ENCODE measurements at places on chromosomes 1 and 21. TPM values are rescaled to one million over a fixed set of nuclear protein-coding genes. Genes with fewer than 3 reads are reported as not detected.

- no peak overlapping the region for H3K27ac ChIP-seq
- no peaks in the 10 kb centered on the region for H3K4me1 ChIP-seq
- no peak overlapping the region for H3K4me3 ChIP-seq
- no peaks in the 10 kb centered on the region for H3K36me3 ChIP-seq
Measured at GRCh38 chr1:191162762-191163161, 685.1 kb upstream of the BRINP3 start.

DNA sequence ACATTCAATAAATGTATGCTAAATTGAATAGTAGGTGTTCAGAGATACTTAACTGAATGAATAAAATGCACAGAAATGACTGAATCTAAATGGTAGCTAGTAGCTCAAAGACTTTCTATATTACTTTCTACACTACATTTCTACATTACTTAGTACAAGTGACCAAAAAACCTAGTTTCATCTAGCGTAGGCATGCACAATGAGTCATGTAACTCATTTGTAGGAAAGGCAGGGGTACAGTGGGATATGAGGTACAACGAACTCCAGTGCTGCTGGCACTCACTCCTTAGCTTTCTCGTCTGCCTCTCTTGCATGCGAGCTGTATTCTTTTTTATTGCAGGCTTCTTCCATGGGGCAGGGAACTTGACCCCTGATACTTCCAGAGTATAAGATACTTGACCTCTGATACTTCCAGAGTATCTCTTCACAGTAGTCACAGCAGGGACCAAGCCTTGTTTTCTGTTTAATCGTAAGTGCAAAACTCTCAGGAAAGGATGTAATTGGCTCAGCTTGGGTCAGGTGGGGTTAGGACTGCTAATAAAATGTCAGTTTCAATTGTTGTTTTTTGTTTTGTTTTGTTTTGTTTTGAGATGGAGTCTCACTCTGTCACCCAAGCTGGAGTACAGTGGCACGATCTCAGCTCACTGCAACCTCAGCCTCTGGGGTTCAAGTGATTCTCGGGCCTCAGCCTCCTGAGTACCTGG is 4.9 kb upstream of the ATP2B4 start:
- H3K4me3 ChIP-seq: no peak overlapping the region
- H3K4me1 ChIP-seq: peaks cover 64% of the 10 kb centered on the region
- no peaks in the 10 kb centered on the region for H3K36me3 ChIP-seq
- H3K27ac ChIP-seq: no peak overlapping the region
- no peaks in the 10 kb centered on the region for H3K27me3 ChIP-seq
- no peak for DNase-seq

- no peak overlapping the region for H3K27ac ChIP-seq
- no peaks in the 10 kb centered on the region for H3K27me3 ChIP-seq
- no peak overlapping the region for H3K4me3 ChIP-seq
- peaks cover 5% of the 10 kb centered on the region for H3K4me1 ChIP-seq
Measured at GRCh38 chr1:46675549-46676314, 4.1 kb downstream of the TEX38 start.

DNA sequence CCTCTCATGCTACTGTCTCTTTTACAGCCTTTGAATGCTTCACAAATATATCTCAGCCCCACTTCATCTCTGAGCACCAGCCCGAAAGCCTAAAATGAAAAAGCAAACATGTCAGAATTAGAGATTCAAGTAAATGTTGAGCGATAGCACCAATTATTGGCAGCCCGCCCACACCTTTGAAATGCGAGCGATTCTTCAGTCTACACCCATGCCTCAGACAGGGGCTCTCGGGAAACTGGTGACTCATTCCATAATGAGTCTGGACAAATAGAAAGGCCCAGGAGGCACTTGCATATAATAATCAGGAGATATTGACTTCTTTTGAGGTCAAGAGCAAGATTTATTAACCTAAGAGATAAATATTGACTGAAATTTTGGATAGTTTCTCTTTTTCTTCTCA is 487.3 kb upstream of the PTBP2 start:
- DNase-seq: no peak
- H3K4me1 ChIP-seq: no peaks in the 10 kb centered on the region
- H3K36me3 ChIP-seq: no peaks in the 10 kb centered on the region
- no peak overlapping the region for H3K4me3 ChIP-seq
- no peak overlapping the region for H3K27ac ChIP-seq

DNA sequence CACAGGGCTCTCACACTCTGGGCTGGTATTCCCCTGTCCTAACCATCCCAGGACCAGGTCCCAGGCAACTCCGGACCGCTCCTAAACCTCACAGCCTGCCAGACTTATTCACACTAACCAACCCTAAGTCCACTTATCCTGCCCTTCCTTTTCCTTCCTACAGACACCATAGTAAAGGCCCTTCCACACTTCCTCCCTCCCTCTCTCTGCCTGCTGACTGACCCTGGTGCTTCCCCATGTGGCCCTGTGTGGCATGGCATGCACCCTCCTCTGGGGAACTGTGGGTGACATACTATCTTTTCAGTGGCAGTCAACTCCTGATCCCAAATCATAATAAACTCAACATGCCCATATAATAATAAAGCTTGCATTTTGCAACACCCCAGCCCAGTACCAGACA is 155.1 kb upstream of the DNAH14 start:
- H3K36me3 ChIP-seq: no peaks in the 10 kb centered on the region
- peaks cover 21% of the 10 kb centered on the region for H3K4me1 ChIP-seq
- no peaks in the 10 kb centered on the region for H3K27me3 ChIP-seq
- no peak overlapping the region for H3K4me3 ChIP-seq
- H3K27ac ChIP-seq: no peak overlapping the region

DNA sequence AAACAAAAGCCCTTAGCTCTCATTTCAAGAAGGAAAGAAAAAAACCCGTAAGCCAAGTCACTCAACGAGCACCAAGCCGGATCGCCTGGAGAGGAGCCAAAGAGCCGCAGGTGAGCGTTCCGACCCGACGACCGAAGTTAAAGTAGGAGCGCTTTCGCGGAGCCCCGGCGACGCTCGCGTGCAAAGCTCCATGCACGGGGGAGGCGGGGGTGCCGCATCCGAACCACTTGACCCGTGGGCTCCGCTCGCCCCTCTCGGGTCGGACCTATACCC is 382 bp downstream of the GPBP1L1 start:
- peaks cover 6% of the 10 kb centered on the region for H3K36me3 ChIP-seq
- H3K4me1 ChIP-seq: peaks cover 7% of the 10 kb centered on the region
- peak overlapping the region; percentile 95 for H3K27ac ChIP-seq
- H3K4me3 ChIP-seq: peak overlapping the region; percentile 87
- DNase-seq: no peak
- H3K27me3 ChIP-seq: no peaks in the 10 kb centered on the region

DNA sequence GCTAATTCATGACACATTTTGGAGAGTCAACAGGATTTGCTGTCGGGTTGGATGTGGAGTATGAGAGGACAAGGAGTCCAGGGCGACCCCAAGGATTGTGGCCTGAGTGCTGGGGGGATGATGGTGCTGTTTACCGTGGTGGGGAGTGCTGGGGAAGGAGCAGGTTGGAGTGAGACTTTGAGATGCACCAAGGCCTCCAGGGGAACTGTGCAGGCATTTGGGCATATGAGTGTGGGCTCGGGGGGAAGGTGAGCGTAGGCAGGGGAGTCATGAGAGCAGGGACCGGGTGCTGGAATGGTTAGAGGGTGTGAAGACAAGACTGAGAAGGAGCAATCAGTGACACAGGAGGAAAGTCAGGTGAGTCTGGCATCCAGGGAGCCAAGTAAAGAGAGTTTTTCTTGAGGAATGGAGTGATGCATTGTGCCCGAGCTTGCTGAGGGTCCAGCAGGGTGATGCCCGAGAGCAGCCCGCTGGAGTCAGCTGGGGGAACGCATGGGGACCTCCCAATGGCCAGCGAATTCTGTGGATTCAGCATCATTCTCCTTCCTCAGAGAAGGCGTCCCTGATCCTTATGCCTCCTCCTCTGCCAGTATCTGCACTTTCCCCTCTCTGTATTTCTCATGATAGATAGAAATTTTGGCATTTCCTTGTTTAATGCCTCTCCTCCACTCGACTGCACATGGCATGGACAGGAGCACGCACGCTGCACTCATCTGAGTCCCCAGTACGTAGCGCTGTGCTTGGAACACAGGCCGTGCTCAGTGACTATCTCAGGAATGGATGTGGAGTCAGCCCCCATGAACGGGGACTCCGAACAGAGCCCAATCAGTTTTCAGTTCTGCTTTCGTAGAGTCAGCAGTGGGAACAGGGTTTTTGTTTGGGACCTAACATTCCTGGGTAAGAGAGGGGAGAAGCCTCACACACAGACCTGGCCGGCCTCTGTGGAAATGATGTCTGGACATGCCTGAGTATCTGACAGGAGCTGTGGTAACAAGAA is 52.1 kb upstream of the ETV3 start:
- H3K27ac ChIP-seq: no peak overlapping the region
- H3K4me3 ChIP-seq: no peak overlapping the region
- no peak for DNase-seq

DNA sequence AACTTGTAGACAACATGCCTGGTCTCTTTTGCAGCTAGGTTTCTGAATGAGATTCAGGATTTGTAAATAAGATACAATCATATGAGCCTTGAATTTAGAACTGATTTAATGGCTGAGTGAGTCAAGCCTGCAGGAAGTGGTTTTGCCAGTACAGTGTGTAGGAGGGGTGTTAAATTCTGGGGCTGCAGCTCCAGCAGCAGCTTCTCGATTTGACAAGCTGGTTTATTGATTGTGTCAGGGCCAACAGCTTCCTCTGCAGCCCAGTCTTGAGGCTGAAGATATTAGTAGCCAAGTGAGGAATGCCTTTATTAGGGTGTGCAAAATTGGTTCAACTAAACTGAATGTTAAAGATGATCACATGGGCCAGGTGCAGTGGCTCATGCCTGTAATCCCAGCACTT is 11.5 kb upstream of the PLA2G5 start:
- H3K27me3 ChIP-seq: peaks cover 4% of the 10 kb centered on the region
- no peaks in the 10 kb centered on the region for H3K36me3 ChIP-seq
- H3K4me1 ChIP-seq: no peaks in the 10 kb centered on the region
- H3K4me3 ChIP-seq: no peak overlapping the region

DNA sequence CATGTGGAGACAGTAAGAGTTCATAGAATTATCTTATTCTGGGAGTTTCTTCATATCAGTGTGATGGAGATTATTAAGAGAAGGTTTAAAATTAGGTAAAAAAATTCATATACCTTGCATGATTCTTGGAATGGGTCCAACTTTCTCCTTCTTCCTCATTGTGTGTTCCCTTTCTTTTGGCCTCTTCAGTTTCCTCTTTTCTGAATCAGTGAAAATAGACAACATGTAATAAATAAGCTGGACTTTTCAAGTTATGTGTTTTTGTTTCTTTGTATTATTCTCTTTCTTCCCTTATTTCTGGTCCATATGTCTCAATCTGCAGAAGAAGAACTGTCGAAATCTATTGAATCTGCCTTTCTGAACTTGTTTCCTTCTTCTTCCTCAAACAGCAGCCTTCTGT is 30.5 kb downstream of the C4BPA start:
- H3K4me1 ChIP-seq: no peaks in the 10 kb centered on the region
- H3K27ac ChIP-seq: no peak overlapping the region
- H3K4me3 ChIP-seq: no peak overlapping the region
- DNase-seq: no peak

DNA sequence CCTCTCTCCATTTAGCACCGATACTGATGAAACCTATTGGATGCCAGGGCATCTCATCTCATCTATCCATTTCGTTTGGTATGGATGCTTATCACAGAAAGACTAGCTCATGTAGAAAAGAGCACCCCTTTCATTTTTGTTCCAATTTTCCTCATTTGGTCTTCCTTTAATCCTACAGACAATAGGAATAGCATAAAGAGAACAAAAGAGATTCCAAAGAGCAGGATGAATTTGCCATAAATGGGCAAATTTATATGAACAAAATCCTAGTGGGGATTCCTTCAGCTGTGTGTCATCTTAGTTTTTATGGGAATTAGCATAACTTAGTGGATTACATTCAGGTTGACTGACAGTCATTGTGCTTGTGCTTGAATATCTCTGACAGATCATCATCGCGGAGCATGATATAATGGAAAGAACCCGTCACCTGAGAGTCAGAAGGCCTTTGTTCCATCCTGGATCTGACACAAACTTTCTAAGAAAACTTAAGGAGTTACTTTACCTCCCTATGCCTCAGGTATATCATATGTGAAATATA is 777.5 kb upstream of the ADGRL2 start:
- H3K27me3 ChIP-seq: no peaks in the 10 kb centered on the region
- H3K4me3 ChIP-seq: no peak overlapping the region
- H3K27ac ChIP-seq: peak overlapping the region; percentile 35
- no peaks in the 10 kb centered on the region for H3K36me3 ChIP-seq
- H3K4me1 ChIP-seq: peaks cover 11% of the 10 kb centered on the region

Gene RPTN
- not detected for total RNA-seq

Gene KAZN
- 4.2 TPM for total RNA-seq

Gene TBX15
- 16.0 TPM for total RNA-seq

Gene LGR6
- not detected for total RNA-seq

Gene SLAMF9
- total RNA-seq: not detected

Gene PCSK9
- total RNA-seq: 0.03 TPM

Gene TCEA3
- total RNA-seq: 1.7 TPM

Gene FCRL5
- not detected for total RNA-seq

Data from SJSA1 (cell line).